ENCODE measurements at places on chromosomes 7 and 10.

- ATAC-seq, result no peak
These were observed 242.4 kb downstream of the KIAA1217 start for GRCh38 chr10:24451325-24451820.

- no peak for ATAC-seq
These were observed at the start of gene TAC1 for GRCh38 chr7:97731736-97732564. Gene TAC1 (plus strand): TSS chr7:97732086. CDS start chr7:97732613, 527 bp downstream.

- no peak for ATAC-seq
These were observed 495.3 kb downstream of the LRMDA start for GRCh38 chr10:75926763-75927162.

- no peak for ATAC-seq
These were observed 45.7 kb downstream of the HIBADH start for GRCh38 chr7:27616914-27617548.

- no peak for ATAC-seq
These were observed 231.8 kb upstream of the CACNA2D1 start for GRCh38 chr7:82675396-82675795.

- ATAC-seq, result no peak
These were observed 231.3 kb upstream of the GRB10 start for GRCh38 chr7:51013861-51014511.

GRCh38 chr10:80702143-80702542 lies 164.4 kb downstream of the SH2D4B start:
- ATAC-seq, result no peak

GRCh38 chr10:95637911-95638310 lies 18.6 kb downstream of the ALDH18A1 start:
- no peak for ATAC-seq

DNA sequence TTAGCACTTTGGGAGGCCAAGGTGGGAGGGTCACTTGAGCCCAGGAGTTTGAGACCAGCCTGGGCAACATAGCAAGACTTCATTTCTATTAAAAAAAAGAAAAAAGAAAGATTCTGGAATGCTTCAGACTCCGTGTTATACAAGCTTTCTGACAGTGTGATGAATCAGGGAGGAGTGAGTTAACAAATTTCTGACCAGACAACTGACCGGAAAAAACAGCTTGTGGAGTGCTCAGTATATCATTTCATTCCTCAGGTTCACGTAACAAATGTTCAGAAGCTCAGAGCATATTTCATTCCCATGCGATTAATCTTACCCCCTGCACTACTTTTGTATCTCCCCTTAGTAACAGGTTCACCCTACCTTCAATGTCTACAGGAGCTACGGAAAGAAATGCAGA lies 28.6 kb upstream of the TNPO3 start:
- no peak for ATAC-seq

- ATAC-seq, result peak; percentile 52
These were observed 588 bp upstream of the PAOX start for GRCh38 chr10:133378251-133379096.

DNA sequence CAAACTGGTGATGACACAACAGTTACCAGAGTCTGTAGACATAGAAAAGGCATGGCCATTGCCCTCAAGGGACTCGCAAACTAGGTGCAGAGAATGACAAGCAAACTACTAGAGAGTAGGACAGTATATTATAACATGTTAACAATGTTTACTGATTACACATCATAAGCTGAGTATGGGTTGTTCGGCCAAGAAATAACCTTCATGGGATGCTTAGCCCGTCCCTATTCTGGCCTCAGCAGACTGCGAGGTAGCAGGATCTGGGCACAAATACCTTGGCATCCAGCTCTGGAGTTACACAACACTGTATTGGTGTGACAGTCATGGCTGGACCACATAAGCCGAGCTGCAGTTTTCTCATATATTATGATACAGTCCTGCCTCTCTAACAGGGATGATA lies 51.4 kb downstream of the ABCB4 start:
- no peak for ATAC-seq

DNA sequence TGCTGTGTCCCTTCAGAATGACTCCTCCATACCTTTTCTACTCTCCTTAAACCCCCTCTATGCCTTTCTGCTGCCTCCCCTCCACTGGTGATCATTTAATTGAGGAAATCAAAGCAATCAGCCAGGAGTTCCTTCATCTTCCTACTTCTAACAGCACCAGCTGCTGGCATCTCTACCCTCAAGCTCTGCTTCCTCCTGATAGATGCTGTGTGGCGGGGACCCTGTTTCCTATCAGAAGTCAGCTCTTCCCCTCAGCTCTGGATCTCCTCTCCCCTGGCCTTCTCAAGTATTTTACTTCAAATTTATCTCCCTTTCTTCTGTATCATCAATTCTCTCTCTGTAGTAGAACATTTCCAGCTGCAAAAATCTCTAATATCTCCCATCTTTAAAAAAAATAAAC lies 183.7 kb downstream of the ELMO1 start:
- ATAC-seq, result no peak

GRCh38 chr7:28354601-28355402 lies 57.5 kb upstream of the CREB5 start:
- ATAC-seq, result no peak

DNA sequence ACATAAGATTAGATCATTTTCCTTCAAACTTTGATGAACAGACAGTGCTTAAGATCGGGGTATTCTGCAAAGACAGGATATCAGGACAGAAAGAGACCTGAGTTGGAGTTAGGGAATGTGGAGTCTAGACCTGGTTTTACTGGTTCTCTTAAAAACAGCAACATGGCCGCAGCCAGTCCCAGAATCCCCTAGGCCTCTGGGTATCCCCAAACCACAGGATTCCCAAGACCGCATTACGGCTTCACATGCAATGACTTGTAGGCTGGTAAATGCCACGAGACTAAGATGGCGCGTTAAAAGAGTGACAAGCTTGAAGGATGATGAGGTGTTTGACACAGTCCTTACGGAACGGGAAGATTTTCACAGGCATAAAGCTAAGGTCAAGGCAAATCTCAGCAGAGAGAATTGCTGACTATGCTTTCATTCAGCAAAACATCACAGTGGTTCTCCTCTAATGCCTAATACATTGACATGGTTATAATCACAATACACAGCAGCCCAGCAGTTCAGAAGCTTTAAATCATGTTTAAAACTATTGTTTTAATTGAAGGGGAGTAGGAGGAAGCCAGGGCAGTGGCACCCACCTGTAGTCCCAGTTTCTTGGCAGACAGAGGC lies 32.9 kb downstream of the MPP7 start:
- ATAC-seq, result no peak

GRCh38 chr7:34430456-34430855 lies 227.6 kb upstream of the NPSR1 start:
- ATAC-seq, result no peak

DNA sequence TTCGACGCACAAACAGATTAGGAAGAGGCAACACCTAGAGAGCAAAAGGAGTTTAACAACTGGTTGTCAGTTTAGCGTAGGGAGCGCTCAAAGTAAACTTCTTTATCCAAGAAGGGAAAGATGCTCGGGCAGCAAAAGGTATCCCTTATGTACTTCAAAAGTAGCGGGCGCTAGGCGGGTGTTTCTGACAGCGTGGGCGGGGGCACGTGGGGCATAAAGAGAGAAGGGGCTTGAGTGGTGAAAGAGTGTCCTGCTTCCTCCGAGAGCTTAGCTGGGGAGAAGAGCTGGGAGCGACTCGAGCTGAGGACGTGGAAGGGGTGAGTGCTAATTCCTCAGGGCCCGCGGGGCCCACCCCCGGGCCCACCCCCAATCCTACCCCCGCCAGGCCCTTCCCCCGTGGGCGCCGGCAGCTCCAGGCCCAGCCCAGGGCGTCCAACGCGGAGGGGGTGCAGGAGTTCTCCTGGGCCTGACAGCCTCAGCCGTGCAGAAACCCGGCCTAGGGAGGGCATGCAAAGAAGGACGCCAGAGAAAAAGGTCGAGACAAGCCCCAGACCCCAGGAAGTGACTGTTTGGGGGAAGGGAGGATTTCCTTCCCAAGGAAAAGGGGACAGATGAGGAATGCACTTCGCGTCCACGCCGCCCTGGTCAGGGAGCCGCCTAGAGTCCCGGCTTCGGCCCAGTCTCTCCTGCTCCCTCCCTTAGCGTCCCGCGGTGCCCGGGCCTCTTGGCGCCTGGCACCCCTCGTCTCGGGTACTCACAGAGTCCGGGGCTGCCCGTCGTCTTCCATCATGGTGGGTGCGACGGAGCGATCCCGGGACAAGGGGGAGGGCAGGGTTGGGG lies 868 bp downstream of the TIAL1 start:
- peak; percentile 20 for ATAC-seq

DNA sequence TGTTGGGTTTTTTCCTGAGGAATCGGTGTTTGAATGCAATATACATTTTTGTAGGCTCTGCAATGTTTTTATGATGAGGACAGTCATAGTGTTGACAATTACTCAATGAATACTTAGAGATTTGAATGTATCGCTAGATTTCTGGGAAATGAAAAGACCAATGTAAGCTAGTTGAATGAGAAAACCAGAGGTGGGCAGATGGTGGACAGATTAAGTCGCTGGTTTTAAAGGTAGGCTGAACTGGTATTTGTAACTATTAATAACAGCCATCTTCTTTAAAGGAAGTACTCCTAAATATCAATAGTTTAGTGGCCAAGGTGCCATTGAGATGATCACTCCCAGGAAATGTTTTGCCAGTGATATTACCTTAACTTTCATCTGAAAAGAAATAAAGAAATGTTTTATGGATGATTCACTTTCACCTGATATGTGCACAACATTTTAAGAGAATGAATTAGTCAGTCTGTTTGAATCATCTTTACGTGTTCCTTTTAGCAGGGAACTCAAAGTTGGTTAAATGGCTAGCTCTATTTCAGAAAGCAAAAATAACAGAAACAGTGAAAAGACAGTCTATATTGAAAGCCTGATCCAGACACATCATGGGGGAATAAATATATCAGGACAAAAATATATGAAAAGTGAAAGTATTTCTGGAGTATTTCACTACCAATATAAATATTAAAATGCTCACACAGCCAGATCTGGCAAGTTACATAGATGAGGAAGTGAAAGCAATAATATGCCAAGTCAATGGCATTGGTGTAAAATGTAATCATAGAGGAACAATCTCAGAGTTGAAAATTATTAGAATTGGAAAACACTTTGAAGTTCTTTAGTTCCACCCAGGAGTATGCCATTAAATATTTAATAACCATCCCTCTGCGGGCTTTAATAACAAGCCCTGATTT lies 20.7 kb downstream of the MET start:
- peak; percentile 10 for ATAC-seq

- ATAC-seq, result no peak
These were observed 1174.3 kb downstream of the GATA3 start for GRCh38 chr10:9228771-9229170.

GRCh38 chr7:130374507-130374906 lies 5.8 kb upstream of the CPA1 start:
- ATAC-seq, result no peak

DNA sequence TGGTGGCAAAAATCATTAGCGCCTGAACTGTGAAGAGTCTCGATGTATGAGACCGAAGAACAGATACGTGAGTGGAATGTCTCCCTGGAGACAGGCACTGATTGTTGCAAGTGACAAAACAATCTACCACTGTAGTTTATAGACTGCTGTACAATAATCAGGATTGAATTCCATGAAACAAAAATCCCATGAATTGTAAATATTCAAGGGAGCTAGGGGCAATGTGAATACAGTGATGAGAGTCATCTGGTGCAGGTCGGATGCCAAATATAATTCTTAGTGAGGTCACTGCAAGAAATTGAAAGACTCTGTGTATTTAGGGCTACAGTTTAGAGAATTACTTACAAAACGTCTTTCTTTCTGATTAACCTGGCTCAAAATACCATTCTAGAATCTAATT lies 594.4 kb upstream of the VSTM2A start:
- ATAC-seq, result no peak

DNA sequence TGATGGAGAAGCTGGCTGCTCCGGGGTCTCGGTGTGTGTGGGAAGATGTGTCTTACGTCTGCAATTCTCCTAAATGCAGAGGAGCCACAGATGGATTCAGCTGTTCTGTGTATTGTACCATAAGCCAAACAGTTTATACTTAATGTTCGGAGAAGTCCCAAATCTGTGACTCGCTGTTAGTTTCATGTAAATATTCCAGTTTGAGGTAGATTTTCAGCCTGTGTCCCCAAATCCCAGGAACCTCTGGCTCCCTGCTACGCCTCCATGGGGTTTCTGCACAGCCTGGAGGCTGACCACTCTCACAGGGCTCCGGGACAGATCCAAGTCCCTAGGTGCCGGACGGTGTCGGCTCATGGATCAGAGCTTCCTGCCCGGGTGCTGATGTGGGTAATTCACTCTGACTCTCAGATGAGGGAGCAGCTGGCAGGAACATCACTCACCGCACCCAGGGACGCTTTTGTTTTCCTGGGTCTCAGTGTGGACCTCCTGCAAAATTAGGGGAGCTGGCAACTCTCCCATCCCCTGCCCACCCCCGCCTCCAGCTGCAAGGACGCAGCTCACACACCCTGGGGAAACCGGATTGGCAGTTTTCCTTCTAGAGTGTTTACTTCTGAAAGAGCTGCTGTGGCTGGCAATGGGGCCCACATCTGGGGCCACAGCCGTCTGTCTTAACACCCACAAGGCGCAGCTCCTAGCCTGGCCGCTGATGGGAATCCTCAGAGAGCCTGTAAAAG lies 421.1 kb upstream of the FOXK1 start:
- no peak for ATAC-seq

DNA sequence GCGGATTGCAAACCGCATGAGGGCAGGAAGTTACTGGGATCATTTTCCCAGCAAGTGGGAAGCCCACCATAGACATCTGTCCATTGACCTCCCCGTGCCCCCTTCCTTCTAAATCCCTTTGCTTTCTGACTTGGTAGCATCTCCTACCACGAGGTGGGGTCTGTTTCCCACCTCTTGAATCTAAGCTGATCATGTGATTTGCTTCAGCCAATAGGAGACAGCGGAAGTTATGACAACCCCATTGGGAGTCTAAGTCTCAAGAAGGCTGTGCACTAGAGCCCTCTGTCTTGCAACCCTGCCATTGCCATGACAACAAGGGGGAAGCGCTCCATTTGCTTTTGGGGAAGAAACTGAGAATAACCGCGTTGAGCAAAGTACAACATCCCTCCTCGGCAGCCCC lies 39.2 kb upstream of the CARD11 start:
- no peak for ATAC-seq

DNA sequence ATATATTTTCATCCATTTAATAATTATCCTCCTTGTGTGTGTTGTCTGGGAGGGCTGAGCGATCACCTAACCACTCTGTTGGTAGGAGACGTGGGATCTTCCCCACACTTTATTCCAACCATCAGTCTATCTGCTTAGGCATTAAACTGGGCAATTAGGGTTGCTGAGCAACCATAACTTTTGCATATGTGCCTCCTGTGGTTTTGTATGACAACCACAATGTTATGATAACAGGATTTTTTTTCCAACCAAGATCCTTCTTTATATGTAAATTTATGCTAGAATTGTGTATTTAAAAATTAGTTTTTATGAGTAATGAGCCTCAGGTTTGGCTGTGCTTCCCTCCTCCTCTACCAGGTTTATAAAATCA lies 495.0 kb upstream of the MGMT start:
- no peak for ATAC-seq

Measured in activated CD4-positive, CD25-positive, alpha-beta regulatory T cell treated with anti-CD3 and anti-CD28 coated beads, Interleukin-2, amount 50 U/mL, for 24 hours (primary cell).